ENCODE measurements at places on chromosomes 5 and 9.

- DNase-seq = no peak
Observed at GRCh38 chr9:98039607-98040017, 16.9 kb upstream of the NANS start.

DNA sequence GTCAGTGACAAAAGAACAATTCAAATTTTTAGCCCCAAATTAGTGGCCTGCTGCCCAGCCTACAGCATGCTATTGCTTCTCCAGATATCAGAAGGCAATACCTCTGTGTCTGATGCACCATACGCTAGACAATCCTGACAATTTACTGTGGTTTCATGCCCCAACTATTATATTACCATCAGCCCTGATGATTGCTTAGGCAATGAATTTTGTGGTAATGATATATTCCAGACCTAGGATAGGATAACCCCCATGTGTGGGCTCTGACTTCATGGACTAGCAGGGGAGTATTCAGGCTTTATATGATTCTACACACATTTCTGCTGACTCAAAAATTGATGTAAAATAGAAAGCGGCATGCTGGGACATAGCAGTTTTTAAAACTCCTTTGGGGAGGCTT lies 168.7 kb upstream of the FST start:
- no peak for DNase-seq

- DNase-seq = no peak
Observed at GRCh38 chr5:80268916-80269315, 13.1 kb upstream of the SERINC5 start.

- DNase-seq = no peak
Observed at GRCh38 chr9:133794016-133794760, 56.0 kb upstream of the SARDH start.

DNA sequence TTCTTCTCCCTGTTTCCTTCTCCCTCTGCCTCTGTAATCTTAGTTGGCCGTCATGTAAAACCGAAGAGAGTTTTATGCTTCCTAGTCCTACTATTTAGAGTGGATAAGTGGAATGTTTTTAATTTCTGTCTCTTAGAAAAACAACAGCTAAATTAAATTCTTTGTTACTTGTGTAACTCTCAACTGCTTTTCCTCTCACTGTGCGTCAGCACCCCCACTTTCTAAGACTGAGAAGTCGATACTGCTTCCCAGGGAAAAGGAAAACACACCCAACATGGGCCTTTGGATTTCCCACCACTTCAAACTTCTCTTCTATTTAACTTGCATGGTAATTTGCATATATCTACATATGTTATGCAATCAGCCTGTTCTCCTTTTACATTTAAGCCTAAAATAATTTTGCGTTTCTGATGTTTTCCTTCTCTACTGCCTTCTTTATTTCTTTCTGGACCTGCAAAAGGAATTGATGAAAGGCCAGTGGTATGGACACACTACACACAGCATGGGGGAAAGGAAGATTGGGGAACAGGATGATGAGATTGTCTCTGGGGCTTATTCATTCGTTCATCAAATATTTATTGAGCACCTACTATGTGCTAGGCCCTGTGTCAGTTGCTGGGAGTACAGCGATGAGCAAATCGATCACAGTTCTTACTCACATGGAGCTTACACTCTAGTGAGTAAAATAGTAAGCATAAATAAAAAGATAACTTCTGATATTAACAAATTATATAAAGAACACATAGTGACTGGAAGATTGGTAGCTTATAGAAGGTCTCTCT lies 52.5 kb upstream of the CTNNA1 start:
- no peak for DNase-seq

- DNase-seq = no peak
Observed at GRCh38 chr9:72251589-72251988, 102.3 kb downstream of the GDA start.

Data from HCT116 (cell line).